ENCODE measurements at places on chromosomes 7 and 10.
A peak's percentile ranks its signal among the peaks of the same experiment; 100 is the strongest.

DNA sequence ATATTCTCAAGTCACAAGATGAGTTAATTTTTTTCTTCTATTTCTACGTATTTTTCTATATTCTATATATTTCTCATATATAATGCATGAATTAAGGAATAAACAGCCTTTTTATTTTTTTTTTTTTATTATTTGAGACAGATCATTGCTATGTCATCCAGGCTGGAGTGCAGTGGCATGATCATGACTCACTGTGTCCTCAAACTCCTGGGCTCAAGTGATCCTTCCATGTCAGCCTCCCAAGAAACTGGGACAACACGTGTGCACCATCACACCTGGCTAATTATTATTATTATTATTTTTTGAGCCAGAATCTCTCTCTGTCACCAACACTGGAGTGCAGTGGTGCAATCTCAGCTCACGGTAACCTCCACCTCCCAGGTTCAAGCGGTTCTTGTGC lies 1.5 kb downstream of the CLDN12 start:
- DNase-seq: no peak

GRCh38 chr10:110960333-110960712 lies 40.9 kb downstream of the SHOC2 start:
- DNase-seq: no peak

DNA sequence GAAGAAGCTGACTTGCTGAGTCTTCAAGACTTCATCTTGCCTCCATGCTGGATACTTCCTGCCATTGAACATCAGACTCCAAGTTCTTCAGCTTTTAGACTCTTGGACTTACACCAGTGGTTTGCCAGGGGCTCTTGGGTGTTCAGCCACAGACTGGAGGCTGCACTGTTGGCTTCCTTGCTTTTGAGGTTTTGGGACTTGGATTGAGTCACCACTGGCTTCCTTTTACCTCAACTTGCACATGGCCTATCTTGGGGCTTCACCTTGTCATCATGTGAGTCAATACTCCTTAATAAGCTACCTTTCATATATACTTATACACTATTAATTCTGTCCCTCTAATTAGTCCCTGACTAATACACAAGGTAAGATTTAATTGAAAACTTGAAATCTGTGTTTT lies 361.7 kb upstream of the SEMA3C start:
- no peak for DNase-seq

- DNase-seq: no peak
These were observed 523.8 kb downstream of the GRM8 start for GRCh38 chr7:126728967-126729366.

GRCh38 chr7:36546331-36546730 lies 156.7 kb downstream of the ANLN start:
- DNase-seq: no peak

DNA sequence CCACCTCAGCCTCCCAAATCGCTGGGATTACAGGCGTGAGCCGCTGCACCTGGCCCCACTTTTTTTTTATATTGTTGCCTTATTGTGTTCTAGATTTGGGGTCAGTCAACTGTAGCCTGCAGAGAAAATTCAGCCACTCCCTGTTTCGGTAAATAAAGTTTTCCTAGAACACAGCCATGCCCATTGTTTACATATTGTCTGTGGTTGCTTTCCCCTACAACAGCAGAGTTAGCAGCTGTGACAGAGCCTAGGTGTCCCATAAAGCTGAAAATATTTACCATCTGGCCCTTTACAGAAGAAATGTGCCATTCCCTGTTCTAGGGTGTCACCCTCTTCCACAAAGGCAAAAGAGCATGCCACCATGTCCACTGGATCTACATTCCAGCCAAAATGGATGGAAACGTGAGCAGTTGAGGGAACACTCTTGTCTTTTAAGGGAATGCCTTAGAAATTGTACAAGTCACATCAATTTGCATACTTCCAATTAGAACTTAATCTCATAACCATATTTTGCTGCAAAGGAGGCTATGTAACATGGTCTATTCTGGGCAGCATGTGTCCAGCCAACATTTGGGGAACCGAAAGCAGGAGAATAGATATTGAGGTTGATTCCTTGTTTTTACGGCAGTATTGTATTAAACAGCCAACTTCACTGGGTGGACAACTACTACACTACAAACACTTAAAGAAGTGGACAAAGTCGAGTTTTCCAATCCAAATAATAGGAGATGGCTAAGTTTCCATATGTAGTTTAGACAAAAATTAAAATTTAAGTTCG lies 11.0 kb upstream of the BLVRA start:
- no peak for DNase-seq

DNA sequence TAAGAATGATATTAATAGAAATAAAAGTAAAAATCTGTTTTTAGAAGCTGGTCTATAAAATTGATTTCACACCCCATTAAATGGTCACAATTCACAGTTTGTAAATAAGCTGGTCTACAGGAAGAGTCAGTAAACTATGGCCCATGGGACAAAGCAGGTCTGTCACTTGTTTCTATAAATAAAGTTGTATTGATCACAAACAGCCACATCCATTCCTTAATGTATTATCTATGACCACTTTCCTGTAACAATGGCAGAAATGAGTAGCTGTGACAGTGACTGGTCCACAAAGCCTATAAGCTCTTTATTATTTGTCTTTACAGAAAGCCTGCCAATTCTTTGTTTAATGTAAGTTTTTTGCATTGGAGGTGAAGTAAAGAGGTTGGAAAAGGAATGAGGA lies 114.5 kb downstream of the SEMA3E start:
- no peak for DNase-seq

DNA sequence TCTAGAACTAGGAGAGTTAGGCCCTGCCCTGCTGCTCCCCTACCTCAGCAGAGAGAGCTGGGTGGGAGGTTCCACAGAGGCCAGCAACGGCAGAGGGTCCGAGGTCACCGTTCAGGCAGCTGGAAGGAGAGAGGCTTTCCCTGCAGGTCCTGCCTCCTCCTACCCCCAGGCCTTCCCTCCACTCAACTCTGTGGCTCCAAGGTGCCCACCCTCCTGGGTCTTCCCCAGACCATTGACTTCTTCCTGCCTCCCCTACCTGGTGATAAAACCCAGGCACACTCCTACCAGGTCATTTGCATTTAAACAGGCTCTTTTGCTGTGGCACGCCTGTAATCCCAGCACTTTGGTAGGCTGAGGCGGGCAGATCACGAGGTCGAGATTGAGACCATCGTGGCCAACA lies 515.3 kb upstream of the FOXK1 start:
- DNase-seq: no peak

DNA sequence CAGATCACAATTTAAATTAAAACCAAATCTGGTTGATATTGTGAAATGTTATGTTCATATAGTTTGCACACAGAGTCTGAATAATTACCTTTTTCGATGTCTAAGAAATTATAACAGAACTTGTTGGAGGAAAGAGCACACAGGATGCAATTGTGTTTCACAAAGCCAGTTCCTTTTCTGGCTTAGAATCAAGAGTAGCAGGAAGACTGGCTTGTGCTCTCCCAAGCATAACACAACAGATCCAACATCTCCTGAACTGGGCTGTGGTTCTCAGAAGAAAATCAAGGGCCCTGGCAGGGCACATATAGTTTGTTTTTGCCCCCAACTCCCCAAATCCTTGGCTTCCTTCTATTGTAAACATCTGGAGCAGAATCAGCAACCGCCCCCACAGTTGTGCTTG lies 62.7 kb downstream of the LRRC4 start:
- DNase-seq: no peak

GRCh38 chr10:77245953-77246352 lies 391.7 kb downstream of the KCNMA1 start:
- DNase-seq: no peak

DNA sequence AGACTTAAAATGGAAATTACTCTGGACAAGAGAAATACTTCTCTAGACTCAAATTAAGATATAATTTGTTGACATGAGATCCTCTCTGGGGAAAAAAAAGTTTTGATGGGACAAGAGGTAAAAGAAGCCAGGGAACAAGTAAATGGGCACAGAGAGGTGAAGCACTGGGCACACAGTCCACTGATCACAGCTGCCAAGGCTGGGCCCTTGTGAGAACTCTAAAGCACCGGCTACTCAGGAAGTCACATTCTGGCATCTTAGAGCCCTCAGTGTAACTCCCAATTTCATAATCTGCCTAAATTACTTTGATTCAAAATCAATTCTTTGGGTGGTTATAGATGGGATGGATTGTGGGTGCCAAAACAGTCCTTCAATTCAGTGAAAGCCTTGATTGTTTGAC lies 123.2 kb upstream of the CACNA2D1 start:
- DNase-seq: no peak

DNA sequence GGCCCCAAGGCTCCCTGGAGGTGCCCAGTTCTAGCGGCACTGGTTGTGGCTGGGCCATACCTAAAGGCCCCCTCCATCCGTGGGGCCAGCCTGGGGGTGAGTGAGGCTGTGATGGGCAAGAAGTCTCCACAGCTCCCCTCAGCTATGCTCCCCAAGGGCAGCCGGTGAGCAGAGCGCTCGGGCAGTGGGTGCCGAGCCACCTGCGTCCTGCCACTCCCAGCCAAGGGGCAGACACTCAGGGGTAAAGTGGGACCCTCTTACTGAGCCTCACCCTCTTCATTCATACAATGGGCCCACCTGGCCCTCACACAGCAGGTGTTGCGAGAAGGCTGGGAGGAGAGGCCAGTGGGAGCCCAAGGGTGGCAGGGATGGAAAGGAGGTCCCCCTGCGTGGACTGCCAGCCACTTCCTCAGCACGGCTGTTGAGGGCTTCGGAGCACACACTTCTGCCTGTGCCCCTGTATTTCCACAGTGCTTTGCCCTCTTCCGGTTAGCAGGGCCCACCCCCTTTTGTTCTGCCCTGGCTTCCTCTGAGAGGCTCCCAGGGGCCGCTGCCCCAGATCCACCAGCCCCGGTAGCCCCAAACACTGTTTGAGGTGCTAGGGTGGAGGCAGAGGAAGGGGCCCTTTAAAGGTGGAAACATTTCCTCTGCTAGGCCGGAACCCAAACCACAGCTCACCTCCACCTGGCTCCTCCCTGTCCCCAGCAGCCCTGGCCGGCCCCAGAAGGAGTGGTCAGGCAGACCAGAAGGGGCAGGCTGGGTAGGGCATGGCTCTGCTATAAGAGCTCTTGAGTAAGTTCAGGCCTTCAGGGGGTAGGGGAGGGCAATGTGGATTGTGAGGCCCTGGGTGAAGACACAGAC lies 16.4 kb upstream of the C10orf105 start:
- no peak for DNase-seq

GRCh38 chr10:114638821-114639625 lies 19.1 kb downstream of the ABLIM1 start:
- no peak for DNase-seq

DNA sequence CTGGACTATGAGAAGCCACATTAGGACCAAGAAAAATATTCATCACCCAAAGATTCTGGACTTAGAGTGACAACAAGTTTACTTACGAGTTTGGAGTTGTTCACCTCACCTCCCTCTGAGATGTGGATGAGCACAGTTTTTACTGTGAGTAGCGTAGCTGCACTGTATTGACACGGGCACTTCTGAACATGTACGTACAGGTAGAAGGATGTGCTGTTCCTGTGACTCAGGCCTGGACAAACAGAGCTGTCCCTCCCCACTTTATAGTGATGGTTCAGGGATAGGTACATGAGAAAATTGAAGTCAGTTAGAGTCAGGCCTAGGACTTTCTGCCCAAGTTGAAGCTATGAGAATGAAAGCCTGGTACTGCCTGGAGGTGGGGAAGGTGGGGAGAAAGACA lies 80.9 kb upstream of the DYNC1I1 start:
- DNase-seq: no peak

DNA sequence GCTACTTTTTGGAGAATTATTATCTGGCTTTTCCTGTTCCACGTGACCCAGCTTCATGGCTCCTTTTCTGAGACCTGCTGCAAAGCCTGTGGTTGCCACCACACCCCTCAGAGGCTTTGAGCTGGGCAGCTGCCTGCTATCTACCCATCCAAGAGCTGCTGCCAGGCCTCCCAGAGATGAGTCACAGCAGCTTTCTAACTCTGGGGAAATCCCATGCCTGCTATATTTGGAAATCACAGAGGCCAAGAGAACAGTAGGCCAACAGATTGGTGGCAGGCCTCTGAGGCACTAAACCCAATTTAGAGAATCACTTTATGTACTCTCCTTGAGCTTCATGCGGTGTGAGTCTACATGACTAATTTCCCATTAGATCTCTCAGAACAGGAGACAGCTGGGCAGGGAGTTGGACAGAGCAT lies 35.2 kb downstream of the SGCE start:
- peak; percentile 46 for DNase-seq

DNA sequence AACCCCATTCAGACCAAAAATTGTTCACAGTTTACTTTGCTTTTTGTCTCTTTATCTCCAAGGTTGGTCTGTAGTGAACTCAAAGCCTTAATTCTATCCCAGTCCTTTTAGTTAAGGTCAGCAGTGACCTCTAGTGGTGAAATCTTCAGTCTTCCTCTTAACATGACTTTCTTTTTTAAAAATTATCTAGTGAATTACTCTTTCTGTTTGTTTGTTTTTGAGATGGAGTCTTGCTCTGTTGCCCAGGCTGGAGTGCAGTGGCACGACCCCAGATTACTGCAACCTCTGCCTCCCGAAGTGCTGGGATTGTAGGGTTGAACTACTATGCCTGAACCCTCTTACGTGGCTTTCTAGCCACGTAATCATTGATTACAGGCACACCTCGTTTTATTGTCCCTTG lies 25.0 kb downstream of the ZNF487 start:
- no peak for DNase-seq

Data from lower lobe of right lung (tissue), 2 donors.